Stimulated activated CD8-positive, alpha-beta memory T cell treated with anti-CD3 and anti-CD28 coated beads, Interleukin-15, amount 100 ng/mL, for 48 hours (primary cell): ENCODE measurements at places on chromosomes 3 and 15.

DNA sequence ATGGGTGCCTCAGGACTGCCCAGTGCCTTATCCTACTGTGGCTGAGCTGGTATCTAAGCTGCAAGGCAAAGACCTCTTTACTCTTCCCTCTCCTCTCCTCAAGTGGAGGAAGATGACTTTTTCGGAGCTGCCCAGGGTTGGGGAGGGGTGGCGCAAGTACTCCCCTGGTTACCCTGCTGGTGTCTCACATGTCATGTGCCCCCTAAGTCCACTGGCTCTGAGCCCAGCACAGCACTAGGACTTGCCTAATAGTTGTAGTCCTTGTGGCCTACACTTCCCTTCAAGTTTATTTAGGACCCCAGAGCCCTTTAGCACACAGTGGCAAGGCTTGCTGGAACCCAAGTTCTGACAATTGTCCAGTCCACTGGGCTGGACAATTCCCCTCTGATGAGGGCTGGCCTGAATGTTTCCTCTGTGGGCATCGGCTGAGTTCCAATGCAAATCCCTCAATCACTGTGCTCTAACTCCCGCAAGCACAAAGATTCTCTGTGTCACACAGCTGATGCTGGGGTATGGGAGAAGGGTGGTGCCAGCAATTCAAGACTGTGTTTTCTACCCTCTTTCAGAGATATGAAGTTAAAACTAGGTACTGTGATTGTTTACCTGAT, 60.4 kb downstream of the UQCC5 start:
- no peak for DNase-seq

DNA sequence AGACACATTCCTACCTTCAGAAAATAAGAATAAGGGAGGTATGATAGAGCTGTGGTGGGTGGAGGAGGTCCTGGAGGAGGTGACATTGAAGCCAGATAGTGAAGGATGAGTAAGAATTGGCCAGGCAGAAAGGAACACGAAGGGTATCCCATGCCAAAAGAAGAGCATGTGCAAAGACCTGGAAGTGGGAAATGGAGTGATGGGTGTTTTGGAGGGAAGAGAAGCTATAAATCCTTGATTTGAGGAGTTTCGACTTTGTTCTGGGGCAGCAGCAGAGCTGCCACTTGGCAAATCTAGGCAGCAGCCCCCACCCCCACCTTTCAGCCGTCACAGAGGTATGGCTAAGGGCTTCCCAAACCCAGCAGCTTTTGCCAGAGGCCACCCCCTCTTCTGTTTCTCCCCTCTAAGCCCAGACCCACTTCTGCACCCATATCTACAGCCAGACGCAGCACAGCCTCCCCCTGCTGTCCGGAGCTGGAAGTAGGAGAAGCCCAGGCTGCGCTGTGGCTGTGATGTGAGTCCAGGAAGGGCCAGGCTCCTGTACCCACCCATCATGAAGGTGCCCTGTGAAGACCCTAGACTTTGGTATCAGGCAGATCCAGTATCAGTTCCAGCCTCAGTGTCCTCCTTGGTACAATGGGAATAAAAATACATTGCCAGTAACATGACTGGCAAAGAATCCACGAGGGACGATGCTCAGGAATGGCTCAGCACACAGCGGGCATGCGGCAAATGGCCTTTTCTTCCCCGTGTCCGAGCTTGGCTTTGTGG, 188.7 kb upstream of the LINGO1 start:
- DNase-seq, result peak; percentile 19

DNA sequence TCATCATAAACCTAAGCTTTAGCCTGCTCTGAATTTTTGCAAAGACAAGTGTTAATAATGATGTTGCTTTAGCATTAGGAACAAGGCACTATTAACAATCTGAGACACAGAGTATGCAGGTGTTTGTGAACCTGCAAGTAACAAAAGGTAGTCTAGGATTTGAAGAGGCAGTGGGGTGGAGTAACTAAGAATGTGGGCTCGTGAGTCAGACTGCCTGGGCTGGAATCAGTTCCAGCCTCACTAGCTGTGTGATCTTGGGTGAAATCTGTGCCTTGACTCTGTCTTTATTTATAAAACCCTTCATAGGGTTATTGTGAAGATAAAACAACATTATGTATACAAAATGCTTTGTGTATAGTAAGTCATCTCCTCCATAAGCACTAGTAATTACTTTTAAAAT, 610.6 kb upstream of the CFAP20DC start:
- no peak for DNase-seq

- no peak for DNase-seq
These were observed 313.3 kb downstream of the KBTBD8 start for GRCh38 chr3:67311440-67311839.

GRCh38 chr3:37228749-37229148, 54.4 kb upstream of the LRRFIP2 start:
- no peak for DNase-seq

DNA sequence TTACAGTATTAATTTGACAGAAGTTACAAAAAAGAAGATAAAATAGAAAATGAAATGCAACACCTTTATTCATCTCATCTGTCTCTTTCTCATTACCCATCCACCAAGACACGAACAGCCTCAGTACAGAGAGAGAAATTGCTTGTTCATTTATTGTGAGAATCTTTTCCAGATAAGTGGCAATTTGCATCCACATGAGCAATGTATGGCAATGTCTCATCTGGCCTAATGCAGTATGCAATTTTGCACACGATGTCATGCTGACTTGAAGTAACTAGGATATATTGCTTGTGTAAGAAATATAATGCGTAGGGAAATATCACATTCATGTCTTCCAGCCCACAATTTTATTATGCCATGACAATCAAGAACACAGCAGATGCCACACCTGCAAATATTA, 866.9 kb downstream of the ROBO1 start:
- no peak for DNase-seq

- DNase-seq, result no peak
These were observed 641.4 kb upstream of the CBLB start for GRCh38 chr3:106510206-106510605.

- no peak for DNase-seq
These were observed 387.3 kb downstream of the FGF12 start for GRCh38 chr3:192340031-192340430.

DNA sequence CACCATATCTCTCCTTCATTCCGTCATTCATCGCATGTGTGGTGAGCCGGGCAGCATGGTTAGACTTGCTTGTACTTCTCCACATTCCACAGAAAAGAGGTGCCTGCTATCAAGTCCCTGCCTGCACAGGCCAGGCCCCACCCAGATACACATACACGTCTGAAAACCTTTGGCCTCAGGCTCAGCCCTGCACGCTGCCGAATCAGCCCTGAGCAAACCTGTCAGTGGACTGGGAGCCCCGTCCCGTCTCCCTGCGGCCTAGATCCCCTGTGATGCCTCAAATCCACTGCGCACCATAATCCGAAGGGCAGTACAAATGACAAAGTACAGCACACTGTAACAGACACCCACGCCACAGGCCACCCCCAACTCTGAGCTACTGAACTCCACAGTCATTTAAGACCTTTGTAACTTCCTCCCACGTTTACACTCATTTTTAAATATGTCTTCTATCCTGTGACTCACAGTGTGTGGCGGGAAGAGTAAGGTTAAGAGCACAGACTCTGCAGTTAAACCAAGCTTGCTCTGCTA, 67.1 kb downstream of the MB21D2 start:
- DNase-seq, result peak; percentile 17

DNA sequence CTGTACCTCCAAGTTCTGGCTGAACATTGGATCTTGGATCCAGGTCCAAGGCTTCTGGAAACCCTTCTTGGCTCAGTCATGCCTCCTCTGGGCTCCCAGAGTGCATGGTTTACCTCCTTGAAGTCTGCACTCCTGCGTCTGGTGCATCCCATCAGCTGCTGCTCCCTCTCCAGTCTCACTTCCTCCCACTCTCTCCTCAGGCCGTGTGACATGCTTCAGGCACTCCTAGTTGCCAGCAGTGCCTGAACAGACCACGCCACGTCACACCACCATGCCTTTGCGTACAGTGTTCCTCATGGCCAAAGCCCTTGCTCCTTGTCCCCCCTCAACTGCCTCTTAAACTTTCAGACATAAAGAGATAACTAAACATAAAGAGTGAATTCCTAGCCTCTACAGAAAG, 5.7 kb downstream of the GPR27 start:
- DNase-seq, result no peak

- DNase-seq, result no peak
These were observed 213.7 kb upstream of the NR2E3 start for GRCh38 chr15:71596672-71597071.

GRCh38 chr15:47486040-47486439, 231.3 kb upstream of the SEMA6D start:
- no peak for DNase-seq

DNA sequence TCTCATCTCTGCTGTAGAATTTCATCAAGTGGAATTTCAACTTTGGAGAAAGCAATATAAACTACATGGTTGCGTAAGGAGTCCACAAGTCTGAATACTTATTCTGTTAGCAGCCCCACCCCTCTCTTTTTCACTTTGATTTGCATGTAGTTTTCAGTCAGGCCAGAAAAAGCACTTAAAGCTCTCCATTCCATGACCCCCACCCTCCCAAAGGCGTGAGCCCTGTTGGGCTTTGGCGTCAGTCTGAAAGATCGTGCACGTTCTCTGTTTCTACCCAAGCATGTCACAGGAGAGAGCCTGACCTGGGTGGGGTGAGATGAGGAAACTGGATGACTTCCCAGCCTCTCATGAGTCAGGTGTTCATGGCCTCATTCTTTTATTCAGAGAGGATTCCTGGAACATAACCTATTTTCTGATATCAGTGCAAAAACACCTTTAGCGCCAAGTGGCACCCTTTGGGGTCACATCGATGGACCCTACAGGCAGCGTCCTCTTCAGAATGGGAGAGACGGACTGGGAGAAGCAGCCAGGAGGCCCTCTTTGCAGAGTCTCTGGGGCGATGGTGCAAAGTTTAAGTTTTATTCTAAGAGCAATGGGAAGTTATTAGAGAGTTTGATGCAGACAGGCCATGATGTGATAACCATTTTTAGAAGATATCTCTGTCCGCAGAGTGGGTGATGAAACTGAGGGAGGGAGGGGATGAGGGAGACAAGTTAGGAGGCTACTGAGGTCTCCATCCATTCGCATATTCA, 55.8 kb downstream of the LSM3 start:
- no peak for DNase-seq

DNA sequence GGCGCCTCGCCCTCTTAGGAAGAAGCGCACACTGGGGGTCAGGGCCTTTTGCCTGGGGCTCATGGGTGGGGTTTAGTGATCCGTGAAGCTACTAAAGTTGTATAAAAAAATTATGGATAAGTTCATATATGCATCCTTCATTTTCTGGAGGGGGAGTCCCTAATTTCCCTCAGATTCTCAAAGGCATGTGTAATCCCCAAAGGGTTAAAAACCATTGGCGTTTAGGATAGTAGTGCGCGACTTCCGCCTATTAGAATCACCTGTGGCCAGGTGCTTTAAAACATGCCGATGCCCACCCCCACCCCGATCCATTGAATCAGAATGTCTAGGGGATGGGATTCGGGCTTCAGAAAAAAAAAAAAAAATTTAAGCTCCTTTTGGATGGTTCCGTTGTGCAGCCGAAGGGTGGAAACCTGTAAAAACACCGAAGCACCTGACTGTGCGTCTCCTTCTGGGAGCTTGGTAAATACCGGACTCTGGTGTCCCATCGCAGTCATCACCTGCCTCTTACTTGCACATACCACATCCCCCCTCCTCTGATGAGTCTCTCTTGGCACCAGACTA, 570 bp downstream of the APH1B start:
- no peak for DNase-seq

- DNase-seq, result no peak
These were observed 9.1 kb upstream of the SNRPN start for GRCh38 chr15:24945711-24946110.

- peak; percentile 3 for DNase-seq
These were observed 34.7 kb downstream of the ZNF445 start for GRCh38 chr3:44442596-44443309.

GRCh38 chr15:92158426-92158825, 235.3 kb upstream of the ST8SIA2 start:
- DNase-seq, result peak; percentile 23

DNA sequence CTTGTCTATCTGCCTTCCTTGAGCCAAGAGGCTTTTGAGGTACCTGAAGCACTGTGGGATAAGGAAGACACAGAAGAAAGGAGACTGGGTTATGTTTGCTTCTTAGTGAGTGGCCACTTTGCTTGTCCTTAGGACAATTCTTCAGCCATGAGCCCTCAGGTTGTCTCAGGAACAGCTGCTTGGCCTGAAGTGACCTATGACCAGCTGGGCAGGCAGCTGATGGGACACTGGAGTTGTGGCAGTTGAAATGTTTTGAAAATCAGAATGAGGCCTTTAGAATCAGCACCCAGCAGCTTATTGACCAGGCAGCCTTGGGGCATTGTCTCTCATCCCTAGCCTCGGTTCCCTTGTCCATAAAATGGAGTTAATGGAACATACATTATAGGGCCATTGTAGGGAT, 37.0 kb downstream of the RBP2 start:
- DNase-seq, result no peak

DNA sequence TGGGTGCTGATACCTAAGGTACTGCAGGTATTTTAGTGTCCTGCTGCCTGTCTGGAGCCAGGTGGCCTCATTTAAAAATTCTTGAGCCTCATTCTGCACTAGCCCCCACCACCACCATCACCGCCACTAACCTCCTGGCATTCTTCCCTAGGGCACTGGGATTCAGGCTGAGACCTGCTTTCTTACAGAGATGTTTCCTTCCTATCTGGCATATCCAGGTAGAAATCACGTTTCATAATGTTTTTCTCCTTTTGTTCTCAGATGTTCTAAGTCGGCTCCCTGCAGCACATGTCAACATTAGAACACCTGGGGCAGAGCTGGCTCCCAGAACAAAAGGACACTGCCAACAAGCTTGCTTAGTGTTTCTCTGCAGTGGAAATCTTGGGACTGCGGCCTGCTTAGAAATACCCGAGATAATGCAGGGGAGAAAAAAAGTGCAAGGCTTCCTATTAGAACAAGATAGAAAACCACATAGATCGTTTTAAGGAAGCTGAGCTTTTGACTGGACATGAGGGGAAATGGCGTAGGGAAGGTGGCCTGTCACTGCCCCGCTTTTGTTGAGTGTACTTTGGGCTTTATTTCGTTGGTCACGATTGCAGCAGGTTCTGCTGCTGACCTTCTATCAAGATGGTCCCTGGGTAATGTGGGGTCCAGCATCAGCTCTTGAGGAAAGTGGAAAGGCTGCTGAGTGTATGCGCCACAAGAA, 59.6 kb upstream of the PPARG start:
- DNase-seq, result no peak
